ENCODE measurements at places on chromosomes 6 and 20. TPM values are rescaled to one million over a fixed set of nuclear protein-coding genes. Genes with fewer than 3 reads are reported as not detected.

- DNase-seq, result no peak
Observed at GRCh38 chr20:4112481-4113421, 97.4 kb upstream of the RNF24 start.

GRCh38 chr20:58765780-58766179 lies 73.2 kb downstream of the NPEPL1 start:
- no peak for DNase-seq

- DNase-seq, result no peak
Observed at GRCh38 chr6:15538106-15538505, 124.7 kb downstream of the DTNBP1 start.

GRCh38 chr6:99148111-99148510 lies 200.4 kb upstream of the FBXL4 start:
- DNase-seq, result no peak

DNA sequence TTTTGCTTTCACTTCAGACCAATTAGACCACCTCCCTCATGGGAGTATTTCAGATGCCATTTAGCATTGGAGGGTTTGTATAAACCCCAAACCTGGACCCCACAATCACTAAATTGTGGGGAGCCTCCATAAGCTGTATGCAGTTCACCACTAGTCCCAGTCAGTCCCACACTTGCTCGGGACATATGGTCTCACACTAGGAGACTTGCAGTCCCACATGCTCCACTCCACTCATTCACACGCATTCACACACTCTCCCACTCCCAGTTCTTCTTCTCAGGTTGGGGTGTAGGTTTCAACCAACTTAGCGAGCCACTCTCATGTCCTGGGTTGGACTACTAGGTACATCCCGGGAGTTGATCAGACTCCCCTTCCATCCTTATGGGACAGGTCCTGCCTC lies 84.5 kb upstream of the GPR6 start:
- no peak for DNase-seq

- DNase-seq, result no peak
Observed at GRCh38 chr6:134002821-134003220, 49.6 kb downstream of the SLC2A12 start.

CAPN11 gene
- total RNA-seq, result 0.67 TPM

GRCh38 chr6:11279284-11279689 lies 46.8 kb upstream of the NEDD9 start:
- no peak for DNase-seq

- DNase-seq, result no peak
Observed at GRCh38 chr20:53074811-53075314, 102.7 kb downstream of the TSHZ2 start.

DNA sequence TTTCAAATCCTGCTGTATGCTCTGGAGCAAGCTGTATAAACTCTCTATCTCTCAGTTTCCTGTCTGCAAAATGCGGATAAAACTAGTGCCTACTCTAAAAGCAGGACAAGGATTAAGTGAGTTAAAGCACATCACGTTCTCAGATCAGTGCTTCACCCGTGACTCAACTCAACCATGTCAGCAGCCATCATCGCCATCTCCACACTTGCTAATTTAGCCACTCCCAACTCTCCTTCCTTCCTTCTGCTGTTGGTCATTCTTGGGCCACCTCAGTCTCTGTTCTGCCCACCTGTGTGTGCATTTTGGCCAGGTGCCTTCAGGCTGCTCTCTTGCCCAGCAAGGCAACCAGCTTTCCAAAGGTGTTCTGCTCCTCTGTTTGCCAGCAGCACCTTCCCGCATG lies 260.0 kb upstream of the CDYL start:
- no peak for DNase-seq

DNA sequence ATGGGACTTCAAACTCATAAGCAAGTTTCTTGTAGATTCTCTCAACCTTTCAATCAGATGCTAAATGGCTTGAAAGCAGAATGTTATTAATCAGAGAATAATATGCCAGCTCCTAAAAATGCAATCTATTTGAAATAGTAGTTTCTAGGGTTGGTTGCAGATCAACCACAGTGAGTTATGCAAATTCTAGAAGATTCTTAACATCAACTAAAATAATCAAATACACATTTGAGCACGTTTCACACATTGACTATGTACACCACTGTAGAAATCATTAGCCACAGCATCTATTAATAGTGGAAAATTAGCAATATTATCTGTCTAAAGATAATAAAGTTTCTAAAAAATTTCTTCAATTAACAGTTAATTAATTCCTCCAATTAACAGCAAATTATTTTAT lies 141.9 kb upstream of the GJE1 start:
- no peak for DNase-seq

DNA sequence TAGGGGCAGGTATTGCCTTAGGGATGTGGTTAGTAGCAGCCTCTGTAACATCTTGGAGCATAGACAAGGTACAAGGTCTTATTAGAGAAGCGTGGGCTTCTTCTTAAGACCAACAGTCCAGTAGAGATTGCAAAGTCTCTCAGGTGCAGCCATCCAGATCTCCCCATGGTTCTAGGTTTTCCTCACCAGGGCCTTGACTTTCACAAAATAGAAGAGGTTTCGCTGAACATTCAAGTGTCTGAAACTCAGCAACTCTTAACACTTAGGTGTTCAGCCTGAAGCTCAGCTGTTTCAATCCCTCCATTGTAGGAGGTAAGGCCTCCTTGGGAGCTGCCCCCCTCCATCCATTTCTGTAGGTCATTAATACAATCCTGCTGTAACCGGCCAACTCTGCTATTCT lies 44.4 kb downstream of the GOPC start:
- no peak for DNase-seq

DNA sequence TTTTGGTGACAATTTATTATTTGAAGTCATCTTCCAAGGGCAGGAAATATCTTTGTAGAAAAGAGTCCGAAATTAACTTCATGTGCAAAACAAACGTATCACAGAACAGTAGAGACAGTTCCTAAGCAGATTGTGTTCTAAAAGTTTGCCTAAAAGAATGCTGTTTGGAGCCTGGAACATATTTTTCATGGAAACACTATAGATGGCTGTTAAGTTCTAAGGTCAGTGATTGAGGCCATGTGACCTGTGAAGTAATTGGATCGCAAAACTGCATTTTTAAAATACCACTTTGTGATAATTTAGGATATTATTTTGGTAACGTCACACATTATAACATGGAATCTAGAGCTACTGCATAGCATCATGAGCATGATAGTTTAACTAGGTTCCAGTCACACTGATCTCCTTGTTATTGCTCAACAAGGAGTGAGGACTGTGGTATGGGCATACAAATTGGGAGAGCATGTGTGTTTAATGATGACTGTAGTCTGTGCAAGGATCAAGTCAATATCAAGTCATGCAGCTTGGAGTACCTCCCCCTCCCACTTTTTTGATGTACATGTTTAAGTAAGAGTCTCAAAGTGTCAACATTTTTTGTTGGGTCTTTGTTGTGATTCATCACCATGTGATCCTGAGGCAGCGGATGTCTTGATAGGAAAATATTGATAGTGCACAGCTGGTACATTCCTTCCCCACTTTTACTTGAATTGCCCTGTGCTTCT lies 609.3 kb upstream of the CITED2 start:
- no peak for DNase-seq

GRCh38 chr20:19943061-19943521 lies 74.1 kb upstream of the NAA20 start:
- DNase-seq, result no peak

QRSL1 gene
- 10.0 TPM for total RNA-seq

ARFGEF3 gene
- total RNA-seq, result 8.2 TPM

SRF gene
- total RNA-seq, result 20.4 TPM

DNAH8 gene
- total RNA-seq, result 0.04 TPM

DNA sequence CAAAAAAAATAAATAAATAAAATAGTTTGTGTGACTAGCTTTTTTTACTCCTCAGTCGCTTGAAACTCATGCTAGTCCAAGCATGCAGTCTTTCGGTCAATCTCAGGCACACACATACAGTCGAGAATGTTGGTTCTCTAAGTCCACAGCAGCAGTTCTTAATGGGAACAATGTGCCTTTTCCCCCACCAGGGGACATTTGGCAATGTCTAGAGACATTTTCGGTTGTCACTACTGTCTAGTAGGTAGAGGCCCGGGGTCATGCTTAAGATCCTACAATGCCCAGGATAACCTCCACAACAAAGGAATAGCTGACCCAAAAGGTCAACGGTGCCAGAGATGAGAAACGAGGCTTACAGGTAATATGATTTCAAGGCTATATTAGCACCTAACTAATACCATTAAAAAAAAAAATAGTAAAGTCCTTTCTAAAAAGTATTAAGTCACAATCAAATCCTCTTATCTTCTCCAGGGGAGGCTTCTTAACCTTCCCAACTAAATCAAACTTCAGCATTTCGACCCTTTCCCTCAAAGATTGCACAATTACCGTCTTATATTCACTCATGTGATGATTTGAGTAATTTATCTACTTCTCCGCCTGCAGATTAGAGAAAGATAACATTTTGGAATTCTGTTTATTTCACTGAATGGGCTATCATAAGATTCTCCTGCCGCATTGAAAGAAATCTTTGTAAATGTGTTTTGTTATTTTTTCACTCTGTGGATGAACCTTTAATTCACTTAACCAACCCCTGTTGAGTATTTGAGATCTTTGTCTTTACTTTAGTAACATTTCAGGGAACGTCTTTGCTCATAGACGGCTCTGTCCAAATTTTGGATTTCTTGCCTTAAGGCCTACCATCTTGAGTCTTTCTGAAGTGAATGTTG lies 8.1 kb upstream of the SALL4 start:
- no peak for DNase-seq

DNA sequence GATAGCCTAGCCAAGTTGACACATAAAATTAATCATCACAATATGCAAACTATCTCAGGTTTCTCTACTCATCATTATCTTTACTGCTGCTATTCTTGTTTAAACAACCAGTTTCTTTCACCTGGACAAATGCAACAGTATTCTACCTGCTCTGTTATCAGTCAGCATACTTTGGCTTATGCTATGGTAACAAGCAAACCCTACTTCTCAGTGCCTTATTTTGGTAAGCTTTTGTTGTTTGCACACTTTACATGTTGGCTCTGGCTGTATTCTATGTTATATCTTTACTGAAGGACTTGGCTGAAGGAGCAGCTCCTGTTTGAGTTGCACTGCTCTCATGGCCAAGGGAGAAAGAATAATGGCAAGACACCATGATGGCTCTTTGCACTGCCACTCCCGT lies 463.1 kb downstream of the EPM2A start:
- no peak for DNase-seq

CCR6 gene
- total RNA-seq, result not detected

GRCh38 chr6:154815938-154816820 lies 83.0 kb downstream of the SCAF8 start:
- no peak for DNase-seq

DNA sequence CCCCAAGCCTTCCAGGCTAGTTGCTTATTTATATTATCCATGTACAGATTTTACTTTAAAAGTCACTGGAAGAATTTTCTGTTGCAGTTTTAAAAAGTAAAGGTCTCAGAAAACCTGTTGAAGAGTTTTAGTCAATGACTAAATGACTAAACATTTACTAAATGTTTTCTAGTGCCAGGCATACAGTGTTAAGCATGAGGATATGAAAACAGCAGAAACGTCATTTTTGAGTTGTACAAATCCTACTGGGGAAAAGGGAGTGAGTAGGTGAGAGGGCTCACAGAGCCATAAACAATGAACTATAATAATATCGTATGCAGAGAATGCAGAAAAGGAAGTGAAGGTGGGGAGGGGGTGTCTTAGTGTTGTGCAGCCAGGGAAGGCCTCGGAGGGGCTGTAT lies 66.3 kb downstream of the MAN1A1 start:
- no peak for DNase-seq
